Colonic mucosa (tissue), 4 donors: ENCODE measurements at places on chromosomes 13 and 19.

DNA sequence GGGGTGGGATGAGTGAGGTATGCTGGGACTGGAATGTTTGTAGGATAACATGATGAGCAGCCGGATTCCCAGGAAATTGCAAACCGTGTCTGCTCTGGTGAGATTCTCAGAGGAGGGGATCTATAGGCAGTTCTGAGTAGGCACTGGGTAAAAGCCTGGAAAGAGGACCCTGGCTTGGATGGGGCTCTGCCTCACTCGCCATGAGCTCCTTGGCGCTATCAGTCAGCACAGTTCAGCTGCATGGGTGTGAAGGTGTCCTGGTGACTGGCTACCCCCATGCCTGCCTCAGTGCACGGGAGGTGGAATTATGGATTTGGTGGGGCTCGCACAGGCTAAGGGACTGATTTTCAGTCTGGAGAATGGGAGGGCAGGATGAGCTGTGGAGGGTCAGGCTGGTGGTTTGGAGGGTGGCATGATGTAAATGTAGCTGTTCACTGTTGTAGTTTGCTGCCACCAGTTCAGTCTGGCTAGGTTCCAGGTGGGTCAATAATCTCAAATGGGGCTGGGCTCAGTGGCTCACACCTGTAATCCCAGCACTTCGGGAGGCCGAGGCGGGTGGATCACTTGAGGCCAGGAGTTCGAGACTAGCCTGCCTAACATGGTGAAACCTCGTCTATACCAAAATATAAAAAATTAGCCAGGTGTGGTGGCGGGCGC, 9.2 kb upstream of the ZNF627 start:
- no peak for DNase-seq
- no peak overlapping the region for H3K4me3 ChIP-seq
- no peaks in the 10 kb centered on the region for H3K4me1 ChIP-seq
- H3K27me3 ChIP-seq: no peaks in the 10 kb centered on the region
- H3K27ac ChIP-seq: no peak overlapping the region
- H3K36me3 ChIP-seq: no peaks in the 10 kb centered on the region

DNA sequence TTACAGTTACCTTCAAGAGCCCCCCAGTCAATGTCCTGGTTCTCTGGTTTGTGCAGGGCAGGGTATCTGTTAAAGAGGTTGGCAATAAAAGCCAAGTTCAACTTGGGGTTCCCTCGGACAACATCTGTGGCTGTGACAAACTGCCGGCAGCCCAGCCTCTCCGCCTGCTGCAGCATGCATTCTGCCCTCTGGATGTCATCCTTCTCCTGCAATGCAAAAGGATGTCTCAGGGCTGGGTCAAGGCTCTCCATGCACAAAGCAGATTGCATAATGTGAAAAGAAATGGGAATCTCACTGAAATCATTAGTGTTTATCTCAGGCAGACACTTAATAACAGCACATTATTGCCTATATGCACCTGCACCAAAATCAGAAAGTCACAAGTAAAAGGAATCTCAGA, 35.1 kb downstream of the LCP1 start:
- no peaks in the 10 kb centered on the region for H3K27me3 ChIP-seq
- H3K4me3 ChIP-seq: no peak overlapping the region
- DNase-seq: no peak
- no peaks in the 10 kb centered on the region for H3K4me1 ChIP-seq
- H3K27ac ChIP-seq: no peak overlapping the region
- no peaks in the 10 kb centered on the region for H3K36me3 ChIP-seq

GRCh38 chr19:43908659-43909058, 26.4 kb downstream of the ZNF45 start:
- no peak overlapping the region for H3K27ac ChIP-seq
- no peaks in the 10 kb centered on the region for H3K4me1 ChIP-seq
- no peaks in the 10 kb centered on the region for H3K36me3 ChIP-seq
- no peak overlapping the region for H3K4me3 ChIP-seq
- no peak for DNase-seq

GRCh38 chr19:10727685-10728201, 9.9 kb downstream of the DNM2 start:
- peaks cover 23% of the 10 kb centered on the region for H3K4me1 ChIP-seq
- no peaks in the 10 kb centered on the region for H3K27me3 ChIP-seq
- no peaks in the 10 kb centered on the region for H3K36me3 ChIP-seq
- H3K27ac ChIP-seq: no peak overlapping the region
